ENCODE measurements at places on chromosomes 3 and 15. TPM values are rescaled to one million over a fixed set of nuclear protein-coding genes. Genes with fewer than 3 reads are reported as not detected.

The SLC12A6 gene
- total RNA-seq = 9.0 TPM

The SPATA12 gene
- not detected for total RNA-seq

The SI gene
- not detected for total RNA-seq

The RYR3 gene
- not detected for total RNA-seq

The GHRL gene
- 0.34 TPM for total RNA-seq

The ST8SIA2 gene
- not detected for total RNA-seq

The SPINK8 gene
- total RNA-seq = not detected

The ZNF660 gene
- 0.13 TPM for total RNA-seq

The FBXL22 gene
- total RNA-seq = not detected

The AADACL2 gene
- not detected for total RNA-seq

The PLOD2 gene
- 0.69 TPM for total RNA-seq

The GOLGA8J gene
- total RNA-seq = not detected

GRCh38 chr3:195095035-195095703 is 175.8 kb downstream of the XXYLT1 start:
- no peak overlapping the region for H3K27ac ChIP-seq
- no peaks in the 10 kb centered on the region for H3K27me3 ChIP-seq
- DNase-seq = no peak

DNA sequence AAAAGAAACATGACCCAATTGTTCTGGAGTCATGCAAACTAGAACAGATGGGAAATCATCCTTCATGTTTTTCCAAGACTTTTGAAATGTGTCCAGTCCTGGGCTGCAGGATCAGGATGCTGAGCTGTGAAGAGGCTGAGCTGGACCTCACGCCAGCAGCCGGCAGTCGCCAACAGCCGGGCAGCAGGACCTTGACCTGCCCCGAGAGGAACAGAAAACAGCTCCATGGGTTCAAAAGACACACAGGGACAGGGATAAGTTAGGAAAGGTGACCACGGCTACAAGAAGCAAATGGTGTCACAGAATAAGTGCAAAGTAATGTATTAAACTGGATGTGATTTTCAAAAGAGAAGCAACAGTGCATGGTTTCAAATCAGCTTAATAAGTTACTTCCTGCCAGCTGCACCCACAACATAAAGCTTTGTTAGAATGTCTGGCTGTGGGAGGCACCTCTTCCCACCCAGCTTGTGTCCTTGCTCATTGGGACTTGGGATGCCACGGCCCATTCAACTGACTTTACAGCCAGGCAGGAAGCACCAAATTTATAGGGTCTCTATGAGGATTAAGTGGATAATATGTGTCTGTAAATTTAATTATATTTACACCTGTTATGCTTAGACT is 266.4 kb downstream of the GABRG3 start:
- no peak for DNase-seq
- no peak overlapping the region for H3K4me3 ChIP-seq
- no peaks in the 10 kb centered on the region for H3K27me3 ChIP-seq
- no peaks in the 10 kb centered on the region for H3K4me1 ChIP-seq
- no peak overlapping the region for H3K27ac ChIP-seq

DNA sequence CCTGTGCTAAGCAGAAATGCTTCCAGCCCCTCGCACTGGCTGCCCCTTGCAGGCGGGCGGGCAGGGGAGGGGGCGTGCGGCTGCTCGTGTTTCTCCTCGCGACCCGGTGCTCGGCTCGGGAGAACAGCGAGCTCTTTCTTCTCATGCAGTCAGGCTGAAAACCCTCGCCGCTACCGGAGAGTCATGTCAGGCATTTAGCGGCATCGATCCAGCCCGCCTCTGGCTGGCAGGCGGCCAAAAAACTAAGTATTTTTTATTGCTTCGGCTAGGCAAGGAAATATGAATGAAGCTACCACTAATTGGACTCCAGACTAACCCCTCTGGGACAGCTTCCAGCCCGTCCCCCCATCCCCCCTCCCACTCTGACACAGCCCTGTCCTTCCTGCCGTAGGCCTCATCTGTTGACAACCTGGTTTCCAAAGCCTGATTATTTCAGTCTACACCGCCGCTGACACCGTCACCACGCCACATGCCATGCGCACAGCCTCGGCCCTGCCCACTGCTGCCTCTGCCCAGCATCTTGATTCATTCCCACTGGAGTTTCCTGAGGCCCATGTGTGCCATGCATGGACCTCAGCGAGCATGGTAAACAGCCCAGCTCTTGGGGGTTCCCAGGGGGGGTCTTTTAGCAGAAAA is 35.3 kb downstream of the TLE3 start:
- no peak for DNase-seq
- no peaks in the 10 kb centered on the region for H3K4me1 ChIP-seq
- H3K4me3 ChIP-seq = no peak overlapping the region

GRCh38 chr3:99741588-99741987 is 76.1 kb upstream of the CMSS1 start:
- H3K4me1 ChIP-seq = no peaks in the 10 kb centered on the region
- H3K27ac ChIP-seq = no peak overlapping the region
- no peaks in the 10 kb centered on the region for H3K27me3 ChIP-seq
- H3K36me3 ChIP-seq = no peaks in the 10 kb centered on the region

GRCh38 chr3:191355406-191355805 is 25.1 kb upstream of the UTS2B start:
- no peak overlapping the region for H3K4me3 ChIP-seq
- H3K27ac ChIP-seq = no peak overlapping the region
- peaks cover 33% of the 10 kb centered on the region for H3K36me3 ChIP-seq
- H3K27me3 ChIP-seq = no peaks in the 10 kb centered on the region
- no peak for DNase-seq

DNA sequence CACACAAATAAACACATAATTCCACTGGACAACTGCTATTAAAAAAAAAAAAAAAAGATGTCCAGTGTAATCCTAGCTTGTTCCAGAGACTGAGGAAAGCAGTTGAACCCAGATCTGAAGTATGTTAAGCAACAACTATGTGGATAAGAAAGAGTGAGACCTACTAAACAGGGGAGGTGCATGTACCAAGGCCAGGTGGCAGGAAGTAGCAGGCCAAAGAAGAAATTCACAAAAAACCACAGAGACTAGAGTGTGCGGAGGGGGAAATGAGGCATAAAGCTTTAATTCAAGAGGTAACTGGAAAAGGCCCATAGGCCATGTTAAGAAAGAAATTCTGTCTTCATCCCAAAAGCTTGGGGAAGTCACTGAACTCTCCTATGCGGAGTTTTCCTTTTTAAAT is 490.0 kb downstream of the NAALADL2 start:
- H3K4me1 ChIP-seq = no peaks in the 10 kb centered on the region
- H3K4me3 ChIP-seq = no peak overlapping the region
- no peak for DNase-seq
- no peak overlapping the region for H3K27ac ChIP-seq
- no peaks in the 10 kb centered on the region for H3K36me3 ChIP-seq

- peak overlapping the region; percentile 91 for H3K4me3 ChIP-seq
- DNase-seq = peak; percentile 34
- no peaks in the 10 kb centered on the region for H3K27me3 ChIP-seq
- H3K36me3 ChIP-seq = peaks cover 7% of the 10 kb centered on the region
- H3K4me1 ChIP-seq = peaks cover 14% of the 10 kb centered on the region
These were observed 2.4 kb downstream of the IGF2BP2 start for GRCh38 chr3:185822221-185823000.

GRCh38 chr3:27861046-27862036 is 139.2 kb upstream of the EOMES start:
- no peaks in the 10 kb centered on the region for H3K27me3 ChIP-seq
- H3K4me1 ChIP-seq = no peaks in the 10 kb centered on the region
- H3K36me3 ChIP-seq = no peaks in the 10 kb centered on the region
- no peak overlapping the region for H3K4me3 ChIP-seq

DNA sequence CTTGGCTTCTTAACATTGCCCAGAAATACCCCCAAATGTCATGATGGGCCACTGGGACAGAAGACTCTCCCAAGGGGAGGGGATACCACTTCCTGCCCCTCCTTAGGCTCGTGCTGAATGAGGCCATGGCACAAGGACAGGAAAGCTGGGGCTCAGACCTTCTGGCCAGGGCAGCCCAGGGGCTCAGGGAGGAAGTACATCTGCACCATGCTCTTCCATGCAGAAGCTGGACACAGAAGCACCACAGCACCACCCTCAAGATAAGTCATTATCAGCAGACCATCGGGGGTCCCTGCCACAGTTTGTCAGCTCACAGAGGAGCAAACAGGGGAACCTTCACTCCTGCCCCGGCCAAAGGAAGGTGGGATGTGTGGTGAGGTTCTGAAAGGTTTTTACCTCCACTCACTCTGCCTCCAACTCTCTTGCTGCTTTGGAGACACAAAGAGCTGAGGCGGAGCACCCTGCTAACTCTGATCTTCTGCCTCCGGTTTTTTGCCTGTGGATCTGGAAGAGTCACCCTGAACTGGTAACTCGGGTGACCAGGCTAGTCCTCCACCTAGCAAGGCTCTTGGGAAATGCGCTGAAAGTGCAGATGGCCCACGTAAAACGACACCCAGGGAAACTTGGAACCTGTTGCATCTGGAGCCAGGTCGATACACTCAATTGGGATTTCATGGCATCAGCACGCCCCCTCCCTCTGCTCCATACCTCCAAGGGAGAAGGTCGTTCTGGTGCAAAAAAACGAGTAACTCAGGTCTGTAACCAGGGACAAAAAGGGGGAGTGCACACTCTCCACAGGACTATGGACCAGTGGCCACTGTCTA is 8.3 kb downstream of the BMF start:
- no peak overlapping the region for H3K4me3 ChIP-seq
- H3K36me3 ChIP-seq = no peaks in the 10 kb centered on the region
- no peak for DNase-seq
- H3K4me1 ChIP-seq = peaks cover 43% of the 10 kb centered on the region
- no peak overlapping the region for H3K27ac ChIP-seq
- no peaks in the 10 kb centered on the region for H3K27me3 ChIP-seq

- H3K4me1 ChIP-seq = no peaks in the 10 kb centered on the region
- no peak for DNase-seq
- H3K4me3 ChIP-seq = no peak overlapping the region
- H3K27me3 ChIP-seq = peaks cover 14% of the 10 kb centered on the region
- H3K36me3 ChIP-seq = no peaks in the 10 kb centered on the region
- no peak overlapping the region for H3K27ac ChIP-seq
These were observed 15.6 kb downstream of the FRMD4B start for GRCh38 chr3:69370156-69370883.

DNA sequence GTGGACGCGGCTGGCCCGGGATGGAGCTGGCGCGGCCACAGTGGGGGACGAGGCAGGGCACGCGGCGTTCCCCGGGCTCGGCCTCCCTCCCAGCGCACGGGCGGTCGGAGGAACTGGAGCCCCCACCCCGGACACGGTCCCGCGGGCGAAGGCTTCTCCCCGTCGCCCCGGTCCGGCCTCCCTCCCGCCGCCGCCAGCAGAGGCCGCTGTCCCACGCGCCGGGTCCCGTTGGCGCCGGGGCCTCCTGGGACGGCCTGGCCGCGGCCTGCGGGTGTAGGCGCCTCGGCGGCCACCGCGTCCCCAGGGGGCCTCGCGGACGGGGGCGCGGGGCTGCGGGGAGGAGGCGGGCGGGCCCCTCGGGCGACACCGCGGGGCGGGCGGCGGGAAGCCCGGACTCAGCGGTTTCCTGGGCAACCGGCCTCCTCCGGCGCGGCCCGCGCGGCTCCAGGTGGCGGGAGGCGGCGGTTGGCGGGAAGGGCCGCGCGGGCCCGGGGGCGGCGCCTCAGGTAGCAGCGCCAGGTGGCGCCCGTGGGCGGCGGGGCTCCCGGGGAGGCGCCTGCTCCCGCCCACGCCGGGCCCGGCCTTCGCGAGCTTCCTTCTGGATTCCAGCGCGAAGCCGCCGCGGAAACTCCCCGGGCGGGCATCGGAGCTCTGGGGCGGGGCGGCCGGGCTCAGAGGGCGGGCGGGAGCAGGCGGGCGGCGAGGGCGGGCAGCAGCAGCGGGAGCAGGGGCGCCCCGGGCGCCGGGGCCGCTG is 26.7 kb downstream of the MELTF start:
- no peaks in the 10 kb centered on the region for H3K27me3 ChIP-seq
- H3K36me3 ChIP-seq = no peaks in the 10 kb centered on the region
- H3K27ac ChIP-seq = peak overlapping the region; percentile 74
- DNase-seq = peak; percentile 95
- H3K4me1 ChIP-seq = peaks cover 45% of the 10 kb centered on the region

GRCh38 chr3:192246847-192247559 is 480.3 kb downstream of the FGF12 start:
- H3K27me3 ChIP-seq = no peaks in the 10 kb centered on the region
- no peak overlapping the region for H3K4me3 ChIP-seq
- no peak overlapping the region for H3K27ac ChIP-seq
- H3K4me1 ChIP-seq = no peaks in the 10 kb centered on the region

GRCh38 chr3:124492824-124493223 is 237.4 kb upstream of the UMPS start:
- no peaks in the 10 kb centered on the region for H3K36me3 ChIP-seq
- no peak overlapping the region for H3K4me3 ChIP-seq
- no peaks in the 10 kb centered on the region for H3K27me3 ChIP-seq
- peak; percentile 44 for DNase-seq
- H3K4me1 ChIP-seq = no peaks in the 10 kb centered on the region

- no peak overlapping the region for H3K4me3 ChIP-seq
- H3K27me3 ChIP-seq = no peaks in the 10 kb centered on the region
- H3K36me3 ChIP-seq = no peaks in the 10 kb centered on the region
- H3K27ac ChIP-seq = no peak overlapping the region
- DNase-seq = no peak
These were observed 44.8 kb upstream of the RPL32 start for GRCh38 chr3:12886106-12886679.

- no peak overlapping the region for H3K27ac ChIP-seq
- no peaks in the 10 kb centered on the region for H3K4me1 ChIP-seq
- no peak for DNase-seq
- H3K36me3 ChIP-seq = no peaks in the 10 kb centered on the region
These were observed 37.7 kb upstream of the FRMD4B start for GRCh38 chr3:69423463-69424155.

- no peak overlapping the region for H3K4me3 ChIP-seq
- no peak for DNase-seq
- H3K27me3 ChIP-seq = no peaks in the 10 kb centered on the region
- no peaks in the 10 kb centered on the region for H3K36me3 ChIP-seq
These were observed 156.4 kb upstream of the CBLB start for GRCh38 chr3:106025151-106025722.

DNA sequence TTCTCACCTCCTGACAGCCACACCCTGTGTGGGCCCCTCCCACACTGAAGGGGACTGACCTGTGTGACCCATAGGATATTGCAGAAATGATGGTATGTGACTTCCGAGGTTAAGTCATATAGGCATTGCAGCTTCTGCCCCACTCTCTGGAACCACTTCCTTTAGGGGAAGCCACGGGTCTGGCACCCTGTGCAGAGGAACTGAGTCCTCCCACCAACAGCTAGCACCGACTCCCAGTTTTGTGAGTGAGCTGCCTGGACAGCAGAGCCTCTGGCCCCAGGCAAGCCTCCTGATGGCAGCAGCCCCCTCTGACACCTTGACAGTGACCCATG is 24.6 kb upstream of the SLC6A6 start:
- H3K36me3 ChIP-seq = no peaks in the 10 kb centered on the region
- H3K27ac ChIP-seq = no peak overlapping the region
- DNase-seq = no peak
- no peaks in the 10 kb centered on the region for H3K27me3 ChIP-seq
- peaks cover 38% of the 10 kb centered on the region for H3K4me1 ChIP-seq

- H3K36me3 ChIP-seq = no peaks in the 10 kb centered on the region
- no peak for DNase-seq
- H3K4me1 ChIP-seq = no peaks in the 10 kb centered on the region
These were observed 171.0 kb downstream of the RPLP1 start for GRCh38 chr15:69623392-69624154.

All from K562 (cell line).